ENCODE measurements at places on chromosomes 7 and 10.

DNA sequence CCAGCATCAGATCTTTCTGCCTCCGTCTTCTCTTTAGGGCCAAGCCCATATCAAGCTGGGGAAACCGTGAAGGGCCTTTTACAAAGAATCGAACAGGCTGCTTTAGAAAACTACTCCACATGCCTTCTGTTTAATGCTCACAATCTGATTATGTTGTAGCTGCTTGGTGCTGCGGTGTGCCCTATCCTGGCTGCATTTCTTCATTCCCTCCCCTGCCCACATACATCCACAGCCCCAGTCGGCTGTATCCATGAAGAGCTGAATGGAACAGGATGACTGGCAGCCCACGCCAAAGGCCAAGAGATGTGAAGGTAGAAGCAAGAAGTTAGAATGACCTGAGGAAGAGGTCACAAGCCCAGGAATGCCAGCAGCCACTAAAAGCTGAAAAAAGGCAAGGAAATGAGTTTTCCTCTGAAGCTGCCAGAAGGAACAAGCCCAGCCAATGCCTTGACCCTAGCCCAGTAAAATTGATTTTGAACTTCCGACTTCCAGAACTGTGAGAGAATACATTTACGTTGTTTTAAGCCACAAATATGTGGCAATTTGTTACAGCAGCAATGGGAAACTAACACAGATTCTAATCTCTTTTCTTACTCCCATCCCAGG lies 22.2 kb downstream of the TAS2R41 start:
- DNase-seq: no peak

DNA sequence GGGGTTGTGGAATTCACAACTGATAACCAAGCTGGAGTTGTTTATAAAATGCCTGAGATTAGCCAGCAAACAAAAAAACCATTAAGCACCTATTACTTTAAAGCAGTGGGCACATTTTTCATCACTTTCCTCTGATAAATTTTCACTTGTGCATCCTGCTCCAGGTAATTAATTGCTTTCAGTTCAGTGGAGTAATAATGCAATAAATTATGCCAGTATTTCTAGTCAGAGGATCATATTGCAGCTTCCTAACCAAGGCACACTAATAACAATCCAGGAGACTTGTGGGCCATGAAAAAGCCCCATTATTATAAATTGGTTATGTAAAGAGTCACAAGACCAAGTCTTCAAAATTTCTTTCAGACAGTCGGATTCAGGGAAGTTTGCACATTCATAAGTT lies 193.2 kb downstream of the LRMDA start:
- DNase-seq: no peak

DNA sequence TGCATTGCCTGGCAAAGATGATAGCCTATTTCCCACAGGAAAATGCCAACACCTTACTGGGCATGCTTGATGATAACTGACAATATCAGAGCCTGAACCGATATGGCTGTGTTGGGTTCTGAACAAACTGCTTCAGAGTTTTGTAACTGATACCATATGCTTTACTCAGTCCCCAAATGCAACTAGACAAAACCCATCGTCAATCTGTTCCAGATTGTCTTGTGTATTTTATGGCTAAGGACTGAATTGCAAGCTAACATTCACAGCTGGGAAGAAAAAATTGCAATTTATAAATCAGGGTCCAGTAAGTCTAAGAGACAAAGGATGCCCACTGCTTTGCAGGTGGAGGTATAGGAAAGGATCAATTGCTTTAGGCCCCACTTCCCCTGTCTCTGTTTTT lies 116.8 kb upstream of the WNT16 start:
- DNase-seq: no peak

- DNase-seq: no peak
These were observed 46.7 kb downstream of the COL13A1 start for GRCh38 chr10:69848454-69848853.

- no peak for DNase-seq
These were observed 45.4 kb upstream of the MBL2 start for GRCh38 chr10:52818019-52818418.

DNA sequence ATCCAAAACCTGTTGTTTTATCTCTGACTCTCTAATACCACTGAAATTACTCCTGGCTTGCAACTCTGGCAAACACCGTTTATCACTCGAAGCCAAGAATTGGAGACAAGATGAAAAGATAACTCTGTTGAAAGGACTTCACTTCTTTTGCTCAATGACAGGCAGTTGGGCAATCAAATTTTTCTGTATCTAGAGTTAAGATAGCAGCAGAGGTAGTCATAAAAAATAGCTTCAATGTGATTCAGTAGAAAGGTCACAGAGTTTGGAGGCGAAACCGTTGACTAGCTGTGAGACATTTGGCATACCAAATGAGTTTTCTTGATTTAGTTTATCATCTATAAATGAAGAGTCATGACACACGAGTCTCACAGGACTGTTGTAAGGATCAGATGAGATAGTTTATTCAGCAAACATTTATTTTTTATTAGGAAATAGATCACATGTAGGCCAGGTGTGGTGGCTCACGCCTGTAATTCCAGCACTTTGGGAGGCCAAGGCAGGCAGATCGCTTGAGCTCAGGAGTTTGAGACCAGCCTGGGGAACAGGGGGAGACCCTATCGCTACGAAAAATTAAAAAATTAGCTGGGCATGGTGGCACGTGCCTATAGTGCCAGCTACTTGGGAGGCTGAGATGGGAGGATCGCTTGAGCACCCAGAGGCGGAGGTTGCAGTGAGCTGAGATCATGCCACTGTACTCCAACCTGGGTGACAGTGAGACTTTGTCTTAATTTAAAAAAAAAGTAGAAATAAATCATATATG lies 23.6 kb downstream of the AKR1B1 start:
- DNase-seq: no peak

- no peak for DNase-seq
These were observed 292.0 kb upstream of the KLF6 start for GRCh38 chr10:4076983-4077382.

DNA sequence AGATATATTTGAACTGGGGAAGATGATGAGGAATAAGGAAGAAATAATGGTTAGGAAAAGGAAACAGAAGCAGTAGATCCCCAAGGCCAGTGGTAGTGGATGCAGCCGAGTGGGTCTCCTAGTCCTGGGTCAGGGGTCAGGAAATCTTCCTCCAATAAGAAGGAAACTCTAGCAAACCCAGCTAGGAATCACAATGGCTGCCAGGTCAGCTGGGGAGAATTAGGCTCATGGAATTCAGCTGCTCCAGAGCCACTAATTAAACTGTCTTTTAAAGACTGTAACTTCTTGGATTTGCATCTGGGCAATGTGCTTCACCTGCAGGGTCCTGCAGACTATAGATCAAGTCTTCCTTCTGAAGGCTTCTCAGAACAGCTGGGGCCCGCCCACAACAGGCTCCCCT lies 644.4 kb downstream of the KCNMA1 start:
- no peak for DNase-seq

- no peak for DNase-seq
These were observed 19.7 kb downstream of the AHR start for GRCh38 chr7:17318146-17318545.

DNA sequence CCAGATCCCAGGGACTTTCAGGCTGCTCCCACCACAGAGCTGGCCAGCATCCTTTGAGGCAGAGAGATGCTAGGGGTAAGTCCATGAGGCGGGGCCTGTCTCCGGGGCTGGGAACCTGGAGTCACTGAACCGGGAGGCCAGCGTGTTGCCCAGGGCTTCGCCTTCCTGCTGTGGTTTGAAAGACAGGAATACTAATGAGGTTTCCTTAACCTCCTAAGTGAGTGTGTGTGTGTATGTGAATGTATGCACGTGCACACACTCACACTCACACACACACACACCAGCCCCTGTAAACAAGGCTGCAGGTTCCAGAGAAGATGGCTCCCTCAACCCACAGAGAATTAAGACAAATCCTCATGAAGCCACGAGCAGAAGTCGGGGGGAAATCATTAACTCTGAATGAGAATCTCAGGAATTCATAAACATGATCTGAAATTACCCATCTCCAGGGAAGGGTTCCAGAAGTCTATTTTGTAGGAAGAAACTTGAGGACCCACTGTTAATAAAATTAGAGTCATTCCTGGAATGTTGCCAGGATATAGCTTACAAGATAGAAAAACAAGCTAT lies 20.3 kb upstream of the PFKP start:
- no peak for DNase-seq

DNA sequence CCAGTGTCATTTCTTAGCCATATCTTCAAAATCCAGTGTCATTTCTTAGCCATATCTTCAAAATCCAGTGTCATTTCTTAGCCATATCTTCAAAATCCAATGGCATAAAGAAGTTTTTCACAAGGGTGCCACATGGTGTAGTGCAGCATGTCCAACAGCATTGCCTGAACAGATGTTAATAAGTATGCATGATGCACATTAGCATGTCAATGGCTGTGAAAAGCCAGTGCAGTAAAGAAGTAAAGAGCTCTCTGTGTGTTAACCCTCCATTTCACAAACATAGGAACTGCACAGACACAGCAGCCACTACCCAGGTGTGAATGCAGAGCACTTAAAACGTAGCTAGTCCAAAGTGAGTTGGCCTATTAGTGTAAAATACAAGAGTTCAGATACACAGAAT lies 89.8 kb downstream of the GNAI1 start:
- no peak for DNase-seq

- no peak for DNase-seq
These were observed 118.8 kb downstream of the JAZF1 start for GRCh38 chr7:28061824-28062196.

DNA sequence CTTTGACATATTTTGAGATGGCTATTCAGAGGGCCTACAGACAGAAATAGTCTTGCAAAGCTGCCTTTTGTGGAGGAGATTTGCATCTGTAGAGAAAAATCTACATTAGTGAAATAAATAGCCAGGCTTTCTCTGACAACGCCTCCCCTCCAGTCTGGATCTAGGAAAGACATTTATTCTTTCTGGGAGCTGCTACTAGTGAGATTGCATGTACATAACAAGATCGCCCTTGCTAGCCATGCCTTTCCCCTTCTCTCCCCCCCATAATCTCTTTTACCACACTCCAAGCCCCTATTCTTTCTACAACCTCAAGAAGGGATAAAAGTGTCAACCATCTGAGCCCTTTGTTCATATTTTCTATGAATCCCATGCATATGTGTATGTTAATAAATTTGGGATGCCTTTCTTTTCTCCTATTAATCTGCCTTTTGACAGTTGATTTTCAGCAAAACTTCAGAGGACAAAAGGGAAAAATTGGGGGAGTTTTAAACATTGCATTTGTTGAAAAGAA lies 194.2 kb downstream of the SNX13 start:
- no peak for DNase-seq

DNA sequence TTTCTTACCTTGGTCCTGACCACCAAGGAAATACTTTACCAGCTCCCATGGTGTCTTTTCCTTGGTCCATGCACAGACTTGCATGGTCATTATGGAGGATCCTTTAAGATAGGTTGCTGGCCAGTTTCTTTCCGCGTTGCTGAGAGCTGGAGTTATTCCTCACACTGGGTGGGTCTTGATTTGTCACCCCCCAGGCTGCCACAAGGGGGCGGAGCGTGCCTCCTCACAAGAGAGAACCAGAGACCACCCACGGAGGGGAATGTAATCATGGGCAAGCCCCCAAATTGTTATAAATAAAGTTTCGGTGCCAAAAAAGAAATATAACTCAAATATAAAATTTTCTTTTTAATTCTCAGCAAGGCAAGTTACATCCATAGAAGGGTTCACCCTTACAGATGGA lies 10.5 kb upstream of the TRIM24 start:
- no peak for DNase-seq

- DNase-seq: peak; percentile 78
These were observed 87.5 kb downstream of the PLXNA4 start for GRCh38 chr7:132488634-132489302.

GRCh38 chr10:129942936-129943715 lies 20.9 kb downstream of the EBF3 start:
- peak; percentile 72 for DNase-seq

GRCh38 chr7:99196536-99197258 lies 11.2 kb downstream of the KPNA7 start:
- peak; percentile 82 for DNase-seq

GRCh38 chr10:125392154-125392553 lies 231.8 kb upstream of the CTBP2 start:
- DNase-seq: no peak

- DNase-seq: no peak
These were observed 127.6 kb upstream of the RHOBTB1 start for GRCh38 chr10:61071580-61071979.

DNA sequence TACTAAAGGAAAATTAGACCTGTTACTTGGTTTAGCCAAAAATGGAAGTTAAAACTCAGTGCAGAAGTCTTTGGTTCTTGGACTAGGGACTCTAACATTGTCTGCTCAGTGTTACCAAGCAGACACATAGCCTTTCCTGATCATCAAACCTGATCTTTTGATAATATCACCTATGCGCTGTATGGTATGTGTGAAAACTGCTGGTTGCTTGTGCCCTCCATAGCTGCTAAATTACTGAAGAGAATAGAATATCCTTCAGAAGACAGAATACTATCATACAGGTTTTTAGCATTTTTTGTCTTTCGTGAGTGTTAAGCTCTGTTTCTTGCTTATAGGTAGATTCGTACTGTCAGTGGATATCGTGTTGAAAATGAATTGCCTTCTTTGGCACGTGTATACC lies 68.7 kb downstream of the ST7 start:
- no peak for DNase-seq

DNA sequence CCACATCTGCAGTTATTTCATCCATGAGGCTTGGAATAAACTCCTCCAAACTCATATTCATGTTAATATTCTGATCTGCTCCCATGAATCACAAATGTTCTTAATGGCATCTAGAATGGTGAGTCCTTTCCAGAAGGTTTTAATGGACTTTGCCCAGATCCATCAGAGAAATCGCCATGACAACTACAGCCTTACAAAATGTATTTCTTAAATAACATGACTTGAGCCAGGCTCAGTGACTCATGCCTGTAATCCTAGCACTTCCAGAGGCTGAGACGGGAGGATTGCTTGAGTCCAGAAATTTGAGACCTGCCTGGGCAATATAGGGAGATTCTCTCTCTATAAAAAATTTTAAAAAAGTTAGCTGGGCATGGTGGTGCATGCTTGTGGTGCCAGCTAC lies 102.1 kb upstream of the TMEM168 start:
- DNase-seq: no peak

DNA sequence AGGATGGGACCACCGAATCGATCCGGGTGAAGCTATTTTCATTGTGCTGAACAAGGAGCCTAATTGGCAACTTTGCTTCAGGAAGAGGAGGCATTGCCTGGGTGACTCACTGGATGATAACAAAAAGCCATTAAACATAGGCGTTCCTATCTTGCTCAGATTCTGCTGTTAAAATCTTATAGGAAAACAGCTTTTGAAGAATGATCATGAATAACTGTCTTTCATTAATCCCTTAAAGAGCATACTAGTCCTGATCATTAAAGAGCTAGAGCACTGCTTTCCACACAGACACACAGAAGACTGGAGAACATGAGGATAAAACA lies 174.2 kb upstream of the IMMP2L start:
- peak; percentile 64 for DNase-seq

Data from osteoblast (primary cell).